Type B pancreatic cell (in vitro differentiated cells): ENCODE measurements at places on chromosomes 12 and 14.

DNA sequence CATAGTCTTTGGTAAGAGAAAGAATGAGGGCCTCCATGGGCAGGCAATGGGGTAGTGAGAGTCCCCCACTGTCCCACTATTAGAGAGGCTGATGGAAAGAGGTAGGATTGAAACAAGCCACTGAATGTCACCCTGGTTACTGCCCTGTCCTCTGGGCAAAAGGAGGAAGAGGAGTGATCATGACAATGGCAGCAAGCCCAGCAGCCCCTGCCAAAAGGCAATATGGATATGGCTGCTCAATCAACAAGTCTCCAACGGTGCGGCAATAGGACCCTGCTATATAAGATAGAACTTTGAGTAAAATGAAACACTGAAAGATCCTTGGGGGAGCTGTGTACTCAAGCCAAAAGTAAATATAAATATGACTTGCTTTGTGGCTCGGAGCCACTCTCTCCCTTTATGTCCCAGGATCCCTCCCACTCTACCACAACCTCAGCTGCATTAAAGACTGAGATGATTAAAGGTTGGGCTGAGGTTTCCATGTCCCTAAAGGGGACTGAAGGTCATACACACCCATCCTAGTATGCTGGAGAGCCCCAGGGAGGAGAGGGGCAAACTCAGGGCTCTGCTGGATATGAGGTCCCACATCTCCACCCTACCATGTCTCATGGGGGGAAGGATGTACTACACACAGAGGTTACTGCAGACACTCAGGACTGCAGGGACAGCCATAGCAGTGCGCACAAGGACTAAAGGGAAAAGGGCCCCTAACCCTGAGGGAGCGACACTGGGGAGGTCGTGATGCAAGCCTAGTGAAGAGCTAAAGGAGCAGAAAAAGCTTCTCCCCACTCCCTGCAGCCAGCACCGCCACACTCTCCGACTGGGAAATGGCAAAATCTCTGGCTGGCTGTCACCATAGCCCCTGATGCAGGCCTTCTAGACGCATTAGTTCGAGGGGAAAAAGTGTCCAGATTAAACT lies 5.9 kb downstream of the POMT2 start:
- no peaks in the 10 kb centered on the region for H3K27me3 ChIP-seq
- peaks cover 39% of the 10 kb centered on the region for H3K4me1 ChIP-seq
- peak overlapping the region; percentile 56 for H3K27ac ChIP-seq
- H3K4me3 ChIP-seq = no peak overlapping the region
- peaks cover 11% of the 10 kb centered on the region for H3K36me3 ChIP-seq

DNA sequence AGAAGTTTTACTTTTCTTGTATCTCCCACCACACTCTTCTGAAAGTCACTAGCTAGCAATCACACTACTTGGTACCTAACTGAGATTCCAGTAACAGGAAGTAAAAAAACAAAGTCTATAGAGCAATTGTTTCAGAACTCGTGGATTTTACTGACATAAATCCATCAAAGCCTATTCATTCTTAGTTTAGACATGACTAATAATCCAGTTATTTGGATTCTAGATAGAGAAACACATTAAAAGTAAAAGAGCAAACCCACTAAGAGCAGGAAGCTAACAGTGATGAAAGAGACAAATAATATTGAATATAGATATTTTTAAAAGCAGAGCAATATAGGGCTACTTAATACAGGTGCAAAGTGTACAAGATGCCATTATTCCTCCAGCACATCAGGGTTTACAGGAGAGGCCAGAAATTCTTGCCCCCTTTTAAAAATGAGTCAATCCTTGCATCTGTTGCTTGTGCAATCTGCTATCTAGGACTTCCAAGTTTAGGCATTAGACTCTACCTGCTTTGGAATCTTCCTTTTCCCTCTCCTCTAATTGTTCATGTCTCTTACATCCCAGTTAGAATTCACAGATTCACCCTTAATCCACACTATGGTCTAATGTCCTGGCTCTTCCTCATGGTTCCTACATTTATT lies 6.0 kb downstream of the HEATR5A start:
- no peaks in the 10 kb centered on the region for H3K27me3 ChIP-seq
- H3K4me3 ChIP-seq = no peak overlapping the region
- no peaks in the 10 kb centered on the region for H3K36me3 ChIP-seq
- peaks cover 4% of the 10 kb centered on the region for H3K4me1 ChIP-seq

GRCh38 chr12:92503971-92504593 lies 198.7 kb upstream of the PLEKHG7 start:
- peaks cover 33% of the 10 kb centered on the region for H3K4me1 ChIP-seq
- no peaks in the 10 kb centered on the region for H3K36me3 ChIP-seq
- no peak overlapping the region for H3K4me3 ChIP-seq

- H3K36me3 ChIP-seq = no peaks in the 10 kb centered on the region
- H3K27me3 ChIP-seq = no peaks in the 10 kb centered on the region
- H3K27ac ChIP-seq = no peak overlapping the region
- DNase-seq = no peak
- H3K4me1 ChIP-seq = peaks cover 33% of the 10 kb centered on the region
Observed at GRCh38 chr14:52348776-52349175, 34.7 kb downstream of the PTGER2 start.

DNA sequence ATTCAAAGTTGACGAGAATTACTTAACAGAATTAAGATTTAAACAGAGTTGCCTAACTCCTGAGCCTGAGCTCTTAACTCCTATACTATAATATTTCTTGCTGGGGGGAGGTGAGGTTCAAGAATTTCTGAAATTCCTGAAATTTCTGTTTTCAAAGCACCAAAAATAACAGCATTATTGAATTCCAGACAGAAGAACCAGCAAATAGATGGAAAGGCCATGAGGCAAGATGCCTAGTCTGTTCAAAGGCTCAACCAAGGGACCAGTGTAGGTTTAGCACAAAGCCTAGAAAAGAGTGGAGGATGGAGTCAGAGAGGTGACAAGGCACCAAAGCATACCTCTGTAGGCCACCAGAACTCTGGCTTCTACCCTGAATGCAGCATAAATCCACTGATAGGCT lies 76.4 kb downstream of the PPP1R12A start:
- H3K4me3 ChIP-seq = no peak overlapping the region
- no peaks in the 10 kb centered on the region for H3K4me1 ChIP-seq
- no peak overlapping the region for H3K27ac ChIP-seq
